ENCODE measurements at places on chromosomes 2 and 18.

- DNase-seq: no peak
Measured at GRCh38 chr18:2417861-2418610, 153.3 kb downstream of the METTL4 start.

DNA sequence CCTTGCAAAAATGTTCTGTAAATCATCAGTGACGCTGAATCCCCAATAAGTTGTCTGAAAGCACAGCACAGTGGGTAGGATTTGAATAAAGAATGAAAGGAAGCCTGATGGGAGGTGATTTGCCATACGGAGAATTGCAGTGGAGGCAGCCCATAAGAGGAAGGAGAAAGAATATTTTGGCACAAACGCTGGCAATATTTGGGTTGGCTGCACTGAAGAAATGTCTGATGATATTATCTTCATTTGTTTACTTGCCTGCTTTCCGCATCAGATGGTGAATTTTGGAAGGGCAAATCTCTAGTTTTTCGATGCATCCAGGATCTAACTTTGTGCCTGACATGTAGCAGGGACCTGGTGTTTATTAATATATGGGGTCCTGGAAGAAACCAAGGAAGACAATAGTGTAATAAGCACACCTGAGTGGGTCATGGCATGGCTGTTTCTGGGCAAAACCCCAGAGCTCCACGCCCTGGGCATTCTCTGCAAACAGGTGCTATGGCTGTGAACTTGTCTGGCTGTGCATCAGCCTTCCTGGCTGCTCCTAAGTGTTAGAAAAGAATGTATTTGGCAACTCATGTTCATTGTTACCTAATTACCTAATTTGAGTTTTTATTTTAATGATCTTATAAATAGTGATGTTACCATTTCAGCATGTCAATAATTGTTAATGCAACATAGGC is 5.9 kb downstream of the GALR1 start:
- DNase-seq: no peak

GRCh38 chr2:43699761-43700160 is 23.5 kb upstream of the C1GALT1C1L start:
- DNase-seq: no peak

GRCh38 chr18:6569813-6570212 is 155.1 kb upstream of the L3MBTL4 start:
- no peak for DNase-seq

- no peak for DNase-seq
Measured at GRCh38 chr18:32280911-32281310, 91.1 kb downstream of the MEP1B start.

DNA sequence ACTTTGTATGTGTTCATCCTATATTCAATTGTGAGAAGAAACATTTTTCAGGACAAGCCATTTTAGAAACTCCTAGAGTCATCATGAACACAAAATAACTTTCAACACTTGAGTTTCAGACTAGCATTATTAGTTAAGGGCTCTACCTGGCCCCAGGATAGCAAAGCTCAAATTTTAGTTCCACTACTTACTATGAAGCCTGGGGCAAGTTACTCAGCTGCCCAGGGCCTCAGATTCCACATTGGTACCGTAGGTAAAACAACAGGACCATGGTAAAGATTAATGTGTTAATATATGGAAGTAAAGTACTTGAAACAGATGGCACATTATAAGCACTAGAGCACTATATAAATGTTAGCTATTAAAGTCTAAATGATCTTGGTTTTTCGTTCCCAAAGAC is 19.4 kb downstream of the MPPE1 start:
- no peak for DNase-seq
